Cardiac muscle cell (in vitro differentiated cells and primary cell): ENCODE measurements at places on chromosomes 16 and 17. TPM values are rescaled to one million over a fixed set of nuclear protein-coding genes. Genes with fewer than 3 reads are reported as not detected.

The GSPT1 gene
- polyA plus RNA-seq, result 101 and 163 TPM in 2 replicates

The COG7 gene
- 10.6 and 11.9 TPM in 2 replicates for polyA plus RNA-seq

The TMC8 gene
- 1.8 and 3.1 TPM in 2 replicates for polyA plus RNA-seq

The TBX4 gene
- polyA plus RNA-seq, result 0.54 and 2.6 TPM in 2 replicates

The CRYBA1 gene
- not detected in 2 replicates for polyA plus RNA-seq

The AP2B1 gene
- 54.7 and 89.2 TPM in 2 replicates for polyA plus RNA-seq

The PLD6 gene
- 0.47 and 0.51 TPM in 2 replicates for polyA plus RNA-seq

The AOC3 gene
- 2.6 and 3.4 TPM in 2 replicates for polyA plus RNA-seq

The CDRT4 gene
- 5.6 and 6.0 TPM in 2 replicates for polyA plus RNA-seq

The MYH8 gene
- polyA plus RNA-seq, result not detected in 2 replicates

The DNAJA2 gene
- 72.5 and 94.0 TPM in 2 replicates for polyA plus RNA-seq

The LPO gene
- polyA plus RNA-seq, result not detected in 2 replicates

The OR4D1 gene
- not detected in 2 replicates for polyA plus RNA-seq

The NCOR1 gene
- 109 and 139 TPM in 2 replicates for polyA plus RNA-seq

The GRN gene
- polyA plus RNA-seq, result 353 and 377 TPM in 2 replicates

The ENPP7 gene
- polyA plus RNA-seq, result not detected in 2 replicates

The TBC1D26 gene
- 2.5 and 8.9 TPM in 2 replicates for polyA plus RNA-seq

The UNC45B gene
- 174 and 197 TPM in 2 replicates for polyA plus RNA-seq

The RFFL gene
- 3.7 and 4.9 TPM in 2 replicates for polyA plus RNA-seq

The ZNF469 gene
- 0.09 and 0.32 TPM in 2 replicates for polyA plus RNA-seq

The FTO gene
- polyA plus RNA-seq, result 77.7 and 116 TPM in 2 replicates
